Stimulated activated naive CD8-positive, alpha-beta T cell treated with anti-CD3 and anti-CD28 coated beads, Interleukin-15, Interleukin-2, amounts not matched to agents 100 U/mL and 50 U/mL, for 24 hours (primary cell): ENCODE measurements at places on chromosomes 4 and X.

- DNase-seq: no peak
Observed at GRCh38 chr4:41748074-41748570, 403 bp downstream of the PHOX2B start.

- no peak for DNase-seq
Observed at GRCh38 chr4:137394018-137394417, 138.3 kb downstream of the PCDH18 start.

- no peak for DNase-seq
Observed at GRCh38 chrX:50871922-50872453, 38.5 kb upstream of the BMP15 start.

GRCh38 chr4:40046311-40046980 lies 10.2 kb upstream of the N4BP2 start:
- peak; percentile 51 for DNase-seq

- no peak for DNase-seq
Observed at GRCh38 chrX:102840871-102841705, 96.0 kb upstream of the RAB40AL start.

DNA sequence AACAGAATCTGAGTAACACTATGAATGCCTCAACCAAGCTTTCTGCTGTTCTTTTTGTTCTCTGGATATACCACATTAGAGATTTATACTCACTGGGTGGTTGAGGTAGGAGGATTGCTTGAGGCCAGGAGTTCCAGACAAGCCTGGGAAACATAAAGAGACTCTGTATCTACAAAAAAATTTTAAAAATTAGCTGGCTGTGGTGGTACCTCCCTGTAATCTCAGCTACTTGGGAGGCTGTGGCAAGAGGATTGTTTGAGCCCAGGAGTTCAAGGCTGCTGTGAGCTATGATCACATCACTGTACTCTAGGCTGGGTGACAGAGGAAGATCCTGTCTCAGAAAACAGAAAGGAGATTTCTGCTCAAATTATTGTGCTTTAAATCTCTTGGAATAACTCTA lies 161.6 kb upstream of the RAPGEF2 start:
- DNase-seq: no peak

DNA sequence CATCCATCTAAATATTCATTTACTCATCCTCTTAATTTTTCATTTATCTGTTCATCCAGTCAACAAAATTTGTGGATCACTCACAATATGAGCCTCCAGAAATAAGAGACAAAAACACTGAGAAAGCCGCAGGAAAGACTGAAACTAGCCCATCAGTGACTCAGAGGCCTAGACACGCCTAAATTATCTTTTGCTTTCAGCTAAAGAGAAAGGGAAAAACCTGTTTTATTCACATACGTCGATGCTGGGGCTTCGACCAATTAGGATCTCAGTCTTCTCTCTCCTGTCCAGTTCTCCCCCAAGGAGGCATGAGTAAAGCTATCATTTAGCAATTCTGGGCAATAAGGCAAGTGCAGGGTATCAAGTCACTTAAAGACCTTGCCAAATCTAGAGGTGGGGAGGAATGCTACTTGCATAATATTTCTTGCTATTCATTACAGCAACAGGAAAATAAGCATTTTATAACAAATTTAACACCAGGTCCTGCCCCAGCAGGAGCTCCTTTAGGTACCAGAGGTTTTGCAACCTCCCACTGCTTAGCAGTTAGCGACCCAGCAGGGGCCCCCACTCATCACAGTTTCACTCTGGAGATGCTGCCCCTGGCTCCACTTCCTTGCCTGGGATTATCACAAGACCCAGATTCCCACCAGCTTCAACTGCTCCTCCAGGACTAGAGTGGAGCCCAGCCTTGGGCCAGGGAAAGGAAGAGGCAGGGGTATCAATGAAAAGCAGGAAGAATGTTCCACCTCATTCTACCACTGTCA lies 30.1 kb upstream of the TMEM154 start:
- no peak for DNase-seq
